ENCODE measurements at places on chromosomes 12 and 14. TPM values are rescaled to one million over a fixed set of nuclear protein-coding genes. Genes with fewer than 3 reads are reported as not detected.
A peak's percentile ranks its signal among the peaks of the same experiment; 100 is the strongest.

Gene GAS2L3
- 20.2 TPM for polyA plus RNA-seq

Gene FAM222A
- polyA plus RNA-seq, result 2.9 TPM

Gene FAM186B
- 4.6 TPM for polyA plus RNA-seq

Gene DTX1
- 5.2 TPM for polyA plus RNA-seq

Gene TMEM19
- polyA plus RNA-seq, result 27.4 TPM

Gene PAH
- 0.65 TPM for polyA plus RNA-seq

Gene HCAR2
- 0.16 TPM for polyA plus RNA-seq

Gene PLEKHG7
- 0.37 TPM for polyA plus RNA-seq

Gene SERPINA10
- polyA plus RNA-seq, result 0.06 TPM

Gene GLS2
- polyA plus RNA-seq, result 3.4 TPM

Gene NFATC4
- 102 TPM for polyA plus RNA-seq

DNA sequence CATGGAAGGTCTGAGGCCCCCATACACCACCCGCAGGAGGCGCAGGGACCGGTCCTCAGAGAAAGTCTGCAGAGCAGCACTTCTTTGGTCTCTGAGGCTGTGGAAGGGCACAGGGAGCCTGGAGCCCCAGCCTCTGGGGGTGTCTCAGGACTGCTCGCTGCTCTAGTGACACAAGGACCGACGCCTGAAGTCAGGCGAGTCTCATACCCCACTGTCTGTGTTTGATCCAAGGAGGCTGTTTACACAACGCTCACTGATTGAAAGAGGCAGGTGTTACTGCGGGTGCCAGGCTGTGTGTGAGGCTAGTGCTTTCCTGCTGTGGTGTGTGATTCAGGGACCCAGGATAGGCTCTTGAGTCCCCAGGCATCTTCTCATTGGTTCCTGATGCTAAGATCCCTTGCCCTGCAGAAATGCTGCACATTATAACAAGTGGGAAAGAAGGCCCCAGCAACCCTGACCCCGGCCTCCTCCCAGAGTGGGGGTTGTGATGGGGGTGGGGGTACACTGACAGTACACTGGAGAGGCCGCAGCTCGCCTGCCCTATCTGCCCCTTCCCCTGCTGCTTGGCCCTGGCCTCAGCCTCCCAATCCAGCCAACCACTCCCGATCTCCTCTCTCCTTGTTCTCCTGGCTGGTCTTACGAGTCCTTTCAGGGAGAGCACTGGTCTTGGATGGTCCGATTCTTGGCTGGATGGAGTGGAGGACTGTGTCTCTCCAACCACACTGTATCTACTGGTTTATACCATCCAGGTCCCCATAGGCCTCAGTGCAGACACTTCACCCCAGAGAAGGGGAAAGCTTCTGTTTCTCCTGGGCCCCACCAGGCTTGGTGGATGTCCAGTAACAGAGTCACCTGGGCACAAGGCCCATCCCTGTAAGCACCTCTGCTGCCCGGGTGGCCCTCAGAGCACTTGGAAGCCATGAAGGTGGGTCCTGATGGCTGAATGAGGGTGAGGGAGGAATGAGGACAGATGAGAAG, 6.6 kb downstream of the CACNA2D4 start:
- no peak for DNase-seq

GRCh38 chr12:100382338-100382737, 25.5 kb downstream of the SLC17A8 start:
- no peak for DNase-seq

- DNase-seq, result no peak
Measured at GRCh38 chr14:68758301-68758700, 34.6 kb downstream of the ZFP36L1 start.

GRCh38 chr14:105309371-105309770, 5.2 kb upstream of the PACS2 start:
- DNase-seq, result no peak

- DNase-seq, result no peak
Measured at GRCh38 chr12:12606781-12607589, 4.7 kb upstream of the CREBL2 start.

- DNase-seq, result no peak
Measured at GRCh38 chr14:91858536-91859275, 8.6 kb downstream of the TC2N start.

- DNase-seq, result no peak
Measured at GRCh38 chr12:100398307-100398706, 41.4 kb downstream of the SLC17A8 start.

GRCh38 chr14:54840336-54840735, 62.3 kb downstream of the GCH1 start:
- DNase-seq, result no peak

DNA sequence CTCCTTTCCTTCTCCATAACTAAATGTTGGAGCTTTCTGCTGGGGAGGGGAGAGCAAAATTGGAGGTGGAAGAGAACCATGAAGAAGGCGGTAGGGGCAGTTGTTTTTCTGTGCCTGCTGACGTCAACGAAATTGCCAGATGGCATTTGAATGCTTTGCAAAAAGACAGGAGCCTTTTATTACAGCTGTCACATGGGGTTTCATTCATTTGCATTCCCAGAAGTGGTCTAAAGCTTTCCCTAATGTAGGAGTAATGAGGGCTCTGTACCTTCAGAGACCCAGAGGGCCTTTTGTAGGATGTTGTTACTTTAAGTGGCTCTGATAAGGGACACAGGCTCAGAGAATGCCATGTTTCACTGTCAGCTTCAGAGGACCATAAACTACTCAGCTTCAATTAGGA, 107.1 kb upstream of the SLCO1C1 start:
- DNase-seq, result no peak

GRCh38 chr12:108363565-108363964, 24.5 kb upstream of the CMKLR1 start:
- no peak for DNase-seq

GRCh38 chr14:61322799-61323290, 1.5 kb downstream of the PRKCH start:
- no peak for DNase-seq

DNA sequence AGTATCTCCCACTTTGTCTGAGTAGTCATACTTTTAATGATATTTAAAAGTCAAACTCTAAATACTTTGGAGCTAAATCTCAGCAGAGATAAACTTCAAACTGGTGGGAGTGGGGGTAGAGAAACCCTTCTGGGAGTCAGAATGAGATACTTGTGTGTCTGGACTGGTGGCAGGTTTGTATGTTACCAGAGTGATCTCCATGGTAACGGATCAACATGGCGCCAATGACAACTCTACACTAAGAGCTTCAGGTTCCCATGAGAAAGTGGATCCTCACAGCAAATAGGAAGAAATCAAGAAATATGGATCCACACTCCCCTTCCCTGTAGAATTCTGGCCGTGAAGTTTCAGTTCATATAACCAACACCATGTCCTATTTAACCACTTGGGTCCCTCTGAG, 121.9 kb downstream of the ETV6 start:
- DNase-seq, result no peak

- DNase-seq, result no peak
Measured at GRCh38 chr12:130427381-130427887, 89.7 kb downstream of the PIWIL1 start.

DNA sequence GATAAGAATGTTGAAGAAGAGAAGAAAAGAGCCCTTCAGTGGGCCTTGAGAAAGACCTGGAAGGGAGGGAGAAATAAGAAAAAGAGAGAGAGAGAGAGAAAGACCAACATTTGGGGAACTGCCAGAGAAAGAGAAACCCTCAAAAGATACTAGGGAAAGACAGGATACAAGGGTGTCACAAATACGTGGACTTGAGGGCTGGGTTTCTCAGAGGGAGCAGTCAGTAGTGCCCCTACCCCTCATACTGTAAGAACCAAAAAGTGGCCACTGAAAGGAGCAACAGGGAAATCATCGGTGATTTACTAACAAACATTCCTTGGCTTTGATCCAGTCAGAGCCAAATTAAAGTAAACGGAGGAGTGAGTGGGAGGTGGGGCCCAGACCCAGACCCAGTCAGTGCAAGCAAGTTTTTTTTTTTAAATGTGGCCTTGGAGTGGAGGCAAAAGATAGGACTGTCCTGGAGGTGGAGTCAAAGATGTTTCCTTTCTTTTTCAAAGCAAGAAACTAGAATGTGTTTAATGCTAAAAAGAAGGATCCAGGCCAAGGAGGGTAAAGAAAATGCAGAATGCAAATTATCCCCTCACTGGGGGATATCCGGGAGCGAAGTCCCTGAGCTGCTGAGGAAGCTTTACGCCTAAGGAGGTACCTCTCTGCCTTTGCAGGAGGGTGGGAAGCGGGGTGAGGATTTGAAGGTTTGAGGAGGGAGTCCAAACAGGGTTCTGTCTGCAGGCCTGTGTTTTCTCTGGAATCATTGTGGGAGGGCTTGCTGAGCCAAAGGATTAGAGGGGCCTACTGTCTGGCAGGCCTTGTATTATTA, 143.5 kb upstream of the AMIGO2 start:
- DNase-seq, result no peak

DNA sequence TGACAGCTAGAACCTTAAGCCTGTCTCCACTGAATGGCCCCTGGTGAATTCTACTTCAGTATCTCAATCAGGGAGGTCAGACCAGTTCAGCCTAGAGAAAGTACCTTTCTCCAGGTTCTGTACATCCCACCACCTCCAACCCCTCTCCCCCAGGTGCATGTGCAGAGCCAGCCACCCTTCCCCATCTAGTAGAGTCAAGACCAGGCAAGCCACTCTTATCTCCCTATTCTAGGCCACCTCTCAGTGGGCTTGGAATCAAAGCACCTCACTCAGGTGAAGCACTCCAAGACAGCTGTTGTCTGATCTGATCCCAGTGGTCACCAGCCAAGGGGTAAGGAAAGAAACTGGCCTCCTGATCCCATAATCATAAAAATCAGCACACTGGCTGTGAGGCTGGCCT, 340.9 kb downstream of the BCL11B start:
- DNase-seq, result no peak

DNA sequence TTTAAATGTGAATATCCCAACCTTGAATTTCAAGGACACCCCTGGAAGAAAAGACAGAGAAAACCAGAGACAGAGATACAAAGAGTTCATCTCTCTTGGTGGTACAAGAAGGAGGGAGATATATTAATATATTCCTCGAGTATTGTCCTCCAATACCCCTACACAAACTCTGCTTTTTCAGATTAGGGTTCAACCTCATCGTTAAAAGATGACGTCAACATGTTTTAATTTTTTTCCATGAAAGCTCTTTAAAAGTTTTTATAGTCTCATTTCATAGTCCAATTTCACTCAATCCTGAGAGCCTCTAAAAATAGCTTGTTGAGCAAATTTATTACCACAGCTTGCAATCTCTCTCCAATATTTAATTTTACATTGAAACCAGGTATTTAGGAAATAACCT, 19.4 kb downstream of the RHOJ start:
- no peak for DNase-seq

GRCh38 chr12:101051901-101052550, 158.0 kb downstream of the SLC5A8 start:
- no peak for DNase-seq

DNA sequence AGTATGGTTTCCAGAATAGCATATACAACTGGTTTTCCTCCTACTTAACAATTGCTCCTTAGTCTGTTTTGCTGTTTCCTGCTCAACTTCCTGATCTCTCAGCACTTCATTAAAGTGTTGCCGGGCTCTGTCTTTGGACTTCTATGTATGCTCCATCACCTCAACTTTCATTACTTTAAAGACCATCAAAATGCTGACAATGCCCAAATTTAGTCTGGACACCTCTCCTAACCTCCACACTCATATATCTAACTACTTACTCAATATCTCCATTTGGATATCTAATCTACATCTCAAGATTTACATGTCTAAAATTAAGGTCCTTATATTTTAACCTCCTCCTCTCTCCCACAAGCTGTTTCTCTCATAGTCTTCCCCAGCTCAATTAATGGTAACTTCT, 54.4 kb upstream of the LGR5 start:
- no peak for DNase-seq

GRCh38 chr14:68079941-68080697, 260.5 kb downstream of the RAD51B start:
- no peak for DNase-seq

DNA sequence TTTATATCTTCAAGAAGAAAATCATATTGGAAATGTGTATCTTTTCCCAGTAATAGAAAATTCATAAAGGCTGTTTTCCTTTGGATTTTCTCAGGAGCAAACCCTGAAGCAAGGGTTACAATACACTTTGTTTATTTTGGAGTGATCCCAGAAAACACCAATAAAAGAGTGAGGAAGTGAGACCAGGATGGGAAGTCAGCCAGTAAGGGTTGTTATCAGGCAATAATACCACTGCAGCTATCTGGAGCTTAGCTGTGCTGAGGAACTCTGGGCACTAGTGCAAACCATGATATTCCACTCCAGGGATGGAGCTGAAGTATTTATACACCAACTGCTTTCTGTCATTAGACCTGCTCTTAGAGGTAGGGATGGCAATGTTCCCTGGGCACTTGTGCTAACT, 1002.3 kb downstream of the FLRT2 start:
- no peak for DNase-seq

GRCh38 chr12:67645601-67646000, 2.9 kb upstream of the DYRK2 start:
- no peak for DNase-seq

DNA sequence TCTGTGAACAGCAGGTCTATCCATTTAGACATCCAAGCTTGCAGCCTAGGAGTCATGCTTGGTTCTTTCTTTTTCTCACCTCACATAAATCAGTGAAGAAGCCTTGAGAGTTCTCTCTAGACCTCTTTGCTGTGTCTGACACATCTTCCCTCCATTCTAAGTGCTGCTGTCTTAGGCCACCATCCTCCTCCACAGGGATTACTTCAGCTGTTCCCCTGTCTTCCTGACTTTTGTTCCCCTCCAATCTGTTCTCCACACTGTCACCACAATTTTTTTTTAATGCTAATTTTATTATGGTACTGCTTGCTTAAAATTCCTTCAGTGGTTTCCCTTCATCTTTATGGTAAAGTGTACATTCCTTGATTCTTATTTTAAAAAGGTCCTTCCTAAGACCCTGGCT, 71.8 kb downstream of the DERA start:
- DNase-seq, result no peak

- DNase-seq, result no peak
Measured at GRCh38 chr12:93733928-93734327, 56.8 kb downstream of the CRADD start.

- DNase-seq, result no peak
Measured at GRCh38 chr12:915090-915489, 34.4 kb downstream of the RAD52 start.

- DNase-seq, result no peak
Measured at GRCh38 chr12:112852127-112852526, 54.6 kb upstream of the OAS1 start.

GRCh38 chr12:66877925-66878324, 199.0 kb upstream of the GRIP1 start:
- no peak for DNase-seq

- peak; percentile 20 for DNase-seq
Measured at GRCh38 chr14:100884456-100884855, 19.1 kb downstream of the RTL1 start.

- DNase-seq, result no peak
Measured at GRCh38 chr12:24937553-24938244, 11.2 kb downstream of the BCAT1 start.

- DNase-seq, result no peak
Measured at GRCh38 chr12:79367032-79367589, 323.7 kb downstream of the PAWR start.

DNA sequence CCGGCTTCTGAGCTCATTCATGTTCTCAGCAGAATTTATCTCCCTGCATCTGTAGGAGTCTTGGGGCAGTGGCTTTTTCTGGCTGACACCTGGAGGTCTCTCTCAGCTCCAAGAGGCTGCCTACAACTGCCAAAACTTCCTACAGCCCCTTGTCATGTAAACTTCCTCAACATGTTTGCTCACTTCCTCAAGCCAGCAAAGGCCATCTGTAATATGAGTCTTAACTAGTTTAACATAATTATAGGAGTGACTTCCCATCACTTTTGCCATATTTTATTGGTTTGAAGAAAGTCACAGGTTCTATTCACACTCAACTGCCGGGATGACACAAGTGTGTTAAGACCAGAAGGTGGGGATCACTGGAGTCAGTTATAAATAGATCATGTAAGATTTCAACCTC, 194.0 kb downstream of the VRK1 start:
- no peak for DNase-seq
